GM18507 (cell line): ENCODE measurements at places on chromosomes 11 and 22.

GRCh38 chr11:44306052-44306917 lies 3.7 kb downstream of the ALX4 start:
- DNase-seq: no peak

DNA sequence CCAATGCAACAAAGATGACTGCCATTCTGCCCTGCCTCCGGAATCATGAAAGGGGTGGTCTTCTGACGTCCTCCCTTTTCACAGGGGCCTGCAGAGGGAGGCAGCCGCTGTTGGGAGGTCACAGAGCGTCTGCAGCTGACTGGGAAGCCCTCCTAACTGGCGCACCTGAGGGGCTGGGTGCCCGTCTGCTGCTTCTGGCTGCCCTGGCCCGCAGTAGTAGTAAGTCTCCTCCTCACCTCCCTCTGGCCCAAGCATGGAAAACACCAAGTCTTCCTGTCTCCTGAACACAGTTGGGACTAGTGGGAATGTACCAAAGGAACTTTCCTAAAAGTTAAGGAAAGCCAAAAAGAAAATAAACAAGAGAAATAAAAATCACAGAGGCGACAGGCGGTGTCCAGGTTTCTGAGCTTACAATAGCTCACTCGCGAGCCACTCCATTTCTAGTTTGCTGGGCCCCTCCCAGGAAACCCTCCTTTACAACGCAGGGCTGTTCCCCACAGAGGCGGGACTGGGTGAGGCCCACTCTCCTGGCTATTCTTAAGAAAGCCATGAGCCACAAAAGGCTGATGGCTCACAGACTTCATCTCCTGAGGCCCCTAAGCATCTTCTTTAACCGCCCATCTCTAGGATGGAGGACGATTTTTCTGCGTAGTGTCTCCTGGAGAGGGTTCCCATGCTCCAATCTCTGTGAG lies 37.0 kb upstream of the CECR2 start:
- DNase-seq: no peak

DNA sequence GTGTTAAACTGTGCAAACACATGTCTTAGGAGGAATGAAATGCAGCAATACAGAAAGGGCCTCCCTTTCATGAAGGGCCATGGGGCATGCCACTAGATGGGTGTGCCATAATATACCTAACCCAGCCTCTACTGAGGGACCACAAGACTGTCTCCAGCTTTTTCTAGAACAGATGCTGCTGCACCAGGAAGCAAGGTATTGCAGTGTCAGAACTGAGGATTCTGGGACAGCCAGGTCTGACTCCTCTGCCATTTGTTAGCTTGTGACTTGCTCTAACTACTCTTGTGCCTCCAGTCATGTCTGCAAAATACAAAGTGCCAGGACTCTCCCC lies 53.2 kb downstream of the HIRA start:
- no peak for DNase-seq

DNA sequence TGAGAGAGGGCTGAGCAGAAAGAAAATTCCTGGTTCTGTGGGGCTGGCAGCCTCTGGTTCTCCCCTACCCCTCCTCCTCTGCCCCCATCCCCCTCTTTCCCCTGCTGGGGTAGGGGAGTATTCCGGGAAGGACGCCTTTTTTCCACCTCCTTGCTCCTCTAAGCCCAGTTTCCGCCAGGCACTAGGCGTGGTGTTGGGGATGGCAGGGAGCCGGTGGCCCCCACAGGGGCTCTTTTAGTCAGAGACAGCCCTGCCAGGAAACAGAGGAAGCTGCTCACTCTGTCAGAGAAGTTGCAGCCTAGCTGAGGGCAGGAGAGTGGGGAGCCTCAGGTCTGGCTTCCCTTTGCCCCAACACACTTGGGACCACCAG lies 15.6 kb upstream of the ARHGEF17 start:
- no peak for DNase-seq

GRCh38 chr11:57196596-57196995 lies 14.8 kb downstream of the LRRC55 start:
- no peak for DNase-seq

DNA sequence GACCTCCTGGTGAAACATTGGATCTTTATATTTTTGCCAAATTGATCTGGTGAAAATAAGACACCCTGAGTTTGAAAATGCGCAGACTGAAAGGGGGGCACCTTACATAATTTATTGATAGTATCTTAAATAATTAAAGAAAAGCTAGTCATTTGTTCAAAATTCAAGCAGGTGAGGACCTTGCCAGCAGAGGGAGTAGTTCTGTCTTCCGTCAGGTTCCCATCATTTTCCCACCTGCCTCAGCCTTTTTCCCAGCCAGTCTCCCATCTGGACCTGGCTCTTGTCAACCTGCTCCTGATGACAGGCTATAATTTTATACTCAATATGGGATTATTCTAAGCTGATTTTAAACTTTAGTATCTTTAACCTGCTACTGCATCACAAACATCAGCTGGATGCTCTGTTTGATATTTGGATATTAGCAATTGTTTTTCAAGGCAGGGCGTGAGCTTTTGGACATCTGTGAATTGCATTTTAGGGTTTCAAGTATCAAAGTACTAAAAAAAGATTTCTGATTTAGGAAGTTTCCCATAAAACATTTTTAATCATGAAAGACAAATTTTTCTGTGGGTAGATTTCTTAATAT lies 132.0 kb downstream of the ELP4 start:
- no peak for DNase-seq

DNA sequence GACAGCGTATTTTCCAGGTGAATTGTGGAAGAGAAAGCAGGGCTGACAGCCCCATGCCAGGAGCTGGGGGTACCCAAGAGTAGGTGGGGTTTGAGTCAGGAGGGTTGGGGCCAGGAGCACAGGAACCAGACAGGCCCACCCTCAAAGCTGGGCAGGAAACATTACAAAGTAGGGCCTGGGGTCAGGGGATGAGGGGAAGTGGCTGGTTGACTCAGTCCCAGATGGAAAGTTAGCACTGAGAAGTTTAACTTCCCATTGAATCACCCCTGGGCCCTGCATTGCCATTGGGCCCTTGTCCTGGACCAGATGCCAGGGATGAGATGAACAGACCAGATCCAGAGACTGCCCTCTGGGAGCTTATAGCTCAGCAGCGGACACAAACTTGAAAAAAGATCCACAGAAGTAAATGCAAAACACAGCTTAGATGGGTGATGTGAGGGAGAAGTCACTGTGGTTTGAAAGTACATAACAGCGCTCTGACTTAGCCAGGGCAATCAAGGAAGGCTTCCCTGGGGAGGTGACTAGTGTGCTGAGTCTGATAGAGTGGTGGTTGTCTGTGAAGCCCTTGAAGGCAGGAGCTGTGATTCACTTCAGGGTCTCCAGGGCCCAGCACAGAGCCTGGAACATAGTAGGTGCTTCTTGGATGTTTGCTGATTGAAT lies 2.2 kb downstream of the MAFF start:
- no peak for DNase-seq

DNA sequence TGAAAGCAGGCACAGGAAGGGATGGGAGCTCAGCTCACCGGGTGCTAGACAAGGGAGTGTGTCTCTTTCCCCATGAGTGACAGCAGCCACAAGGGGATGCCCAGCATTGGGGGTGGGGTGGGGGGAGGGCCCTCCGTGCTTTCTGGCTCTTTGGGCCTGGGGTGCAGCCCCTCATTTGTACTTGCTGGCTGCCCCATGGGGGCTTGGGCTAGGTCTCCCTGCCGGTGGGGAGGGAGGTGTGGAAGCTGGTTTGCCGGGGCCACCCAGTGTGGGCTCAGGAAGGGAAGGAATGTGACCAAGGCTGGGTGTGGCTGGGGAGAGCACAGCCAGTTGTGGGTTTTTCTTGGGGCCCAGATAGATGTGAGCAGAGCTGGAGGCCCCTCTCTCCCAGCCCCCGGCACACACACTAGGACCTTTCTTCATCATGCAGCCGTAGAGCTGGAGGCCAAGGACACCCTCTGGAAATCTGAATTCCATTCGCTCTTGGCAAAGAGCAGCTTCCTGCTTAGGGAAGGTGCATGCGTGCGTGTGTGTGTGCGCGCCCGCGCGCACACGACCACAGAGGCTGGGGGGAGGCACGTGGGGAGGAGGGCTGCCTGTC lies 25.8 kb downstream of the KCNQ1OT1 start:
- DNase-seq: no peak

GRCh38 chr22:30413745-30414524 lies 11.6 kb upstream of the MTFP1 start:
- no peak for DNase-seq

GRCh38 chr11:2586087-2586792 lies 113.6 kb downstream of the KCNQ1OT1 start:
- DNase-seq: no peak

- DNase-seq: no peak
Measured at GRCh38 chr22:44338906-44339305, 26.2 kb upstream of the SHISAL1 start.

DNA sequence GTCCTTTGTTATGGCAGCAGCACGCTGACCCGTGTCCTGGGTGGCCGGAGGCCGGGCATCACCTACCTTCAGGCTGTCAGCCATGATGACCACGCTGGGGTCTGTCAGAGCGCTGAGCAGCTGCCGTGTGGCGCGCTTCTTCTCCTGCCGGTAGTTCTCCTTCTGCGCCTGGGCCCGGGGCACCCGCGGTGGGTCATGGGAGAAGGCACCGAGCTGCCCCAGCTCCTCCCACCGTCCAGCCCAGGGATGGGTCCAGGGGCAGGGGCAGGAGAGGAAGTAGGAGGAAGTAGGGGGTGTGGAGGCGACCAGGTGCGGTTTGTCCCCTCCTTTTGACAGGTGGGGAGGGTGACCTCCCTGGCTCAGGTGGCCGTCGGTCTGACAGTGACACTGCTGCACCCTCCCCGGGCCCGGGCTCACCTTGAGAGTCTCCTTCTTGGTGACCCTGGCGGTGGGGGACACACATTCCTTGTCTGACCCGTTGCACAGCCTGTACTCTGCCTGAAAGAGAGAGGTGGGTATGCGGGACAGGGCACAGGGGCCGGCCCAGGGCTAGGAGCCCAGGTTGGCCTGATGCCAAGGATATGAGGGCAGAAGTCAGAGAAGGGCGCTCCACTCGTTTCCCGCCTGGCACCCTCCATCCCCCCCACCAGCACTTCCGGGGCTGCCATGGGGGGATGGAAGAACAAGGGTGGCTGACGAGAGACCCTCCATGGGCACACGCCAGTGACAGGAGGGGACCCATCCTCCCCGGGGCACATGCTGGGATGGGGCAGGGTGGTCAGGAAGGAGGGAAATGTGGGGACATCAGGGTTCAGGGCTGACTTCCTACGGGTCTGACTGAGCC lies 43.0 kb downstream of the OSBPL5 start:
- no peak for DNase-seq

DNA sequence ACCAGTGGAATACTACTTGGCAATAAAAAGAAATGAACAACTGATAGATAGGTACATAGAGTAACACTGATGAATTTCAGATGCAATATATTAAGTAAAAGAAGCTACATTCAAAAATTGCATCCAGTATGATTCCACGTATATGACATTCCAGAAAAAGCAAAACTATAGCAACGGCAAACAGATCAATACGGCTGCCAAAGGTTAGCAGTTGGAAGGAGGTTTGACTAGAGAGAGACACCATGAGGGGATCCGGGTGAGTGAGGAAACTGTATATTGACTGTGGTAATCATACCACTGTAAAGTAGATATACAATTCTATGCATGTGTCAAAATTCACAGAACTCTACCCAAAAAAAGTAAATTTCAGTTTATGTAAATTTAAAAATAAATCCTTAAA lies 28.7 kb downstream of the CADM1 start:
- DNase-seq: no peak

- no peak for DNase-seq
Measured at GRCh38 chr11:116126562-116126961, 622.3 kb upstream of the CADM1 start.

- no peak for DNase-seq
Measured at GRCh38 chr11:82974135-82974534, 72.6 kb downstream of the DDIAS start.

DNA sequence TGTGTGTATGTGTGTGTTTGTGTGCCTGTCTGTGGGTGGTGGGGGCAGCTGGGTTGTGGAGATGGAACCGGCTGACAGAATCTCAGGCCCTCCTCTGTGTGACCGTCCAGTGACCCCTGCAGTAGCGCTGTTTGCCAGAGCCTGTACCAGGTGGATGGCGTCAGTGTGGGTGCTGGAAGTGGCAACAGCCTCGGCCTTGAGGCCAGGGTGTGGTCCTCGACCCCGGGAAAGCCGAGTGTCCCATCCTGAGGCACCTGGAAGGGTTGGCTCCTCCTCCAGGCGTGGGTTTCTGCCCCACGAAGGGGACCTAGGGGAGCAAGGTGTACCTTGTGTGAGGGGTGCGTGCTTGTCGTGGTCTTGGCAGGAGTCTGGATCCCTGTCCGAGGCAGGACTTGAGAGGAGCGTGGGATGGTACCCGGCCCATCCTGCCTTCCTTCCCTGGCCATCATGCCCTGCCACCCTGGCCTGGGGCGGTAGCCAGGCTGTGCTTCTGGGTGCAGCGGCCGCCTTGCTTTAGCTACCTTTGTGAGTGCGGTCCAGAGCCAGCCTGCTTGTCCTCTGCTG lies 16.5 kb downstream of the TPCN2 start:
- DNase-seq: no peak

- DNase-seq: no peak
Measured at GRCh38 chr11:29300420-29300819, 716.4 kb downstream of the KCNA4 start.

GRCh38 chr11:128616161-128616560 lies 28.8 kb upstream of the ETS1 start:
- DNase-seq: no peak

DNA sequence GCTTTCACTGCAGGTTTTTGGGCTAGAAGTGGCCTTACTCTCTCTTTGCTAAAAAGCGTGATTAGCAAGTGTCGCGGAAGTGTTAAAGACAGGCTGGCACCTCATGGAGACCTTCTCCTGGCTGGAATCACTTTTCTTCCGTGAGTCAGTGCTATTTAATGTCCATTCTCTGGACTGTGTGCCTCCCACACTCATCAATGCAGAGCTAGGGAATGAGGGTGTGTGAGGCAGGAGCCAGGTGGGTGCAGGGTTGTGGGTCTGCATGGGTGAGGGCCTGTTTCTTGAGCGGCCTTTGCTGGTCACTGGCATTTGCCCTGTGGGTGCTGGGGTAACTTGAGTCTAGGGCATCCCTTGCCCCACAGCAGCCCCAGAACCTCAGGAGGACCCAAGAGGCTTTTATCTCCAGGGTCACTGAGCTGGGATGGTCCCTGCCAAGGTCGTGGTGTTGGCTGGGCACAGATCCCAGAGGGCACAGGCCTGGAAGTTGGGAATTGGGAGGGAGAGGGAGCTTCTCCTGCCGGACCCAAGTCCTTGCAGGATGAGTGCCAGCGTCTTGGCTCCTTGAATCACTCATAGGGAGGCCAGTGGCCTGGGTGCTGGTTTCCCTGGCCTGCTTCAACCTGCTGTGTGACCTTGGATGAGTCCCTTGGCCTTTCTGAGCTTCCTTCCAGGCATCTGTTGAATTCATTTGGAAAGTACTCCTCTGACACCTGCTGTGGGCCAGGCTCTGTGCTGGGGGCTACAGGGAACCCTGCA lies 30.0 kb downstream of the KIAA1671 start:
- no peak for DNase-seq

DNA sequence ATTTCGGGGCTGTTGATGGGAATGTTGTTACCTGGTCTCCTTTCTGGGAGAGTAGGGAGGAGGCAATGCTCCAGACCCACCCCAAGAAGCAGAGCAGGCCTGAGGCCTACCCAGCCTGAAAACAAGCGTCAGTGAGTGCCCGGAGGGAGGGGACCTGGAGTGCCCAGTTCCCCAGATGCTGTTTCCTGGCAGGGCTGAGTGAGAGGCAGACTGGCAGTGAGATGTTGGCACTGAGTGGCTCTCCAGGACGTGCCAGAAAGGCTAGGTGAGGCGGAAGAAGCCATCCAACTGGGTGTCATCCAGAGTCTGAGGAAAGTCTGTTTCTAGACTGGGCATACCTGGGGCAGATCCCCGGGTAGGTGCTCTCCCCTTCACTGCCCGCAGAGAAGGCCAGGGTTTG lies 1.3 kb downstream of the POU2F3 start:
- DNase-seq: no peak

- no peak for DNase-seq
Measured at GRCh38 chr11:78168539-78169477, 19.6 kb downstream of the KCTD21 start.
